ENCODE measurements at places on chromosomes 3 and 15.
A peak's percentile ranks its signal among the peaks of the same experiment; 100 is the strongest.

GRCh38 chr15:40928821-40929659 is at the start of gene DLL4:
Gene DLL4, plus strand, starts transcription at chr15:40929340. Its CDS starts 329 bp downstream, at chr15:40929669.
- peak; percentile 73 for DNase-seq

DNA sequence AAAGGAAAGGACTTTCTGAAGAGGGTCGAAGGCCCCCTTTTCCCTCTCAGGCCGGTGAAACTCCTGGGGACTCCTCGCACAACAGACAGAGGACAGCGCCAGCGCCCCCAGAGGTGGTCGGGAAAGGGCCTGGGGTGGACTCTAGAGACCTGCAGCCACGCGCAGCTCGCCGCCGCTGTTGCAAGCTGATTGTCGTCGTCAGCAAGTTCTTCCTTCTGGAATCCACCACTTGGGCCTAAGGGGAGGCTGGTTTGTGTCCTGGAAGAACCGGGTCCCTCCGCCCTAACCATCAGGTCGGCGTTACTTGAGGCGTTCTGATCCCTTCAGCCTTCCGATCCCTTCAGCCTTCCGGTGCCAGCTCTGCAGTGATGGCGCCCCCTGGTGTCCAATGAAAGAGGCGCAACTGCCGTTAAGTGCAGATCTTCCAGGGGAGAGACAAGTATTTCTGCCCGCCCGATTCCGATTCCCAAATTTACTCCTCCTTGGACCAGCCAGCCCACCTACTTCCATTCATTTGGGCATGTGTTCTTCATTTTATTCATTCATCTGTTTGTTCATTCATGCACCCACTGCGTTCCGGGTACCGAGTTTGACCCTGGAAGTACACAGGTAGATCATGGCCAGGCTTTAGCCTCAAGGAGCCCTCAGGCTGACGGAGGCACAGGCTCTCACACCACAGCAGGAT is 77.2 kb upstream of the SLC6A11 start:
- DNase-seq: peak; percentile 60

- no peak for DNase-seq
These were observed 10.0 kb upstream of the PRKAR2A start for GRCh38 chr3:48857641-48858040.

DNA sequence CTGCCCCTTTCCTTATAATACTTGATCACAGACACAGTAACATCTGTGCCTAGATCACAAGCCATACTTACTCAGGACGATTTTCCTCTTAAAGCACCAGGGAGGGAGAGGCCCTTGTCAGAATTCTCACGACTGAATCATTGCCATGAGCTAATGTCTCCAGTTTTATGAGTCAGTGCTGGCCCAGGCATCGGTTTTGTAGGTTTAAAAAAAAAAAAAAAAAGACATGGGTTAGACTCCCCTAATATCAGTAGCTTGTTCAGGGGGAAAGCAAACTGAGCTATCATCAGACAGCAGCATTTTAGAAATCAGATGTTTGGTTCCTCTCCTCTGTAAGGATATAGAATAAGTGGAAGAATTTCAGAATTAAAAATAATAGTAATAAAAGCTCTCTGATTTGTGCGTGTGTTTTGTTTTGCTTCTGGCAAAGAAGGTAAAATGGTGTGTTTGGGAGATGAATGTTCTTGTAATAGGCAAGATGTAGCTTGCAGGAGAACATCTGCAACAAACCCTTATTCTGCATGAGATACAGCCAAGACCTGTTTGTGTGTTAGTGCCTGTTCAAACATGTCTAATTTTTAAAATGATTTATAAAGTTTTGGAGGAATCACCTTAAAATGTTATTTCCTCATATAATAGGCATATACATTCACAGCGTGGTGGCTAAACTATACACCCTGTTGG is 193.6 kb downstream of the TP63 start:
- no peak for DNase-seq

DNA sequence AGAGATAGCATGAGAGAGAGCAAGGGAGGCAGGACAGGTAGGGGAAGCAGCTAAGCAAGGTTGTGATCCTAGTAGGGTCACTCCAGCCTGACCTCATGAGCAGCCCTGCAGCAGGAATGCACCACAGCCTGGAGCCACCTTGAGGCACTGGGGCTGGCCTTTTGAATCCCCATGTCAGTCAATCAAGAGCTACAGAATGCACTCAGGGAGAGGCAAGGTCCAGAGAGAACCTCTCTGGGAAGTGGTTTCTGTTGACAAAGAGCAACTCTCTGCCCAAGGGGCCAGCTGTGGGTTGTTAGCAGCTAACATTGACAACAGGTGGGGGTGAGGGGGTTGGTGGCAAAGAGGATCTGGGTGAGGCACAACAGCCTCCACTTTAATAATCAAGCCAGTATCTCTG is 54.6 kb downstream of the TRANK1 start:
- DNase-seq: no peak

DNA sequence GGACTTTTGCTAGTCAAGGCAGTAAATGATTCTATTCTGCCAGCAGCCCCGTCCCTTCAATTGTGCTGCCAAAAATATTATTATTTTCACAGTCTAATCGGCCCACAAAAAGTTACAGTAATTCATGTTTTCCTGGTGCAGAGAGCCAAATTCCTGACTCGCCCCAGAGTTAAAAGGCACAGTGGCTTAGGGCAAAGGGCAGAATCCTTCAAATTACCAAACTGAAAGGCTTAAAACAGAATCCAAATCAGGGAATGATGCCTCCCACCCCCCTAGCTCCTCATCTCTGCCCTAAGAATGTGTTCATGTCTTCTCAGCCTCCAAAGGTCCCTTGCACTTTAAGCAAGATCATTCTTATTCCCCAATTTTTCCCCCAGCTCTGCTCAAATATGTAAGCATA is 477.8 kb upstream of the PROK2 start:
- no peak for DNase-seq

- no peak for DNase-seq
These were observed 8.3 kb downstream of the PLD1 start for GRCh38 chr3:171801738-171802589.

DNA sequence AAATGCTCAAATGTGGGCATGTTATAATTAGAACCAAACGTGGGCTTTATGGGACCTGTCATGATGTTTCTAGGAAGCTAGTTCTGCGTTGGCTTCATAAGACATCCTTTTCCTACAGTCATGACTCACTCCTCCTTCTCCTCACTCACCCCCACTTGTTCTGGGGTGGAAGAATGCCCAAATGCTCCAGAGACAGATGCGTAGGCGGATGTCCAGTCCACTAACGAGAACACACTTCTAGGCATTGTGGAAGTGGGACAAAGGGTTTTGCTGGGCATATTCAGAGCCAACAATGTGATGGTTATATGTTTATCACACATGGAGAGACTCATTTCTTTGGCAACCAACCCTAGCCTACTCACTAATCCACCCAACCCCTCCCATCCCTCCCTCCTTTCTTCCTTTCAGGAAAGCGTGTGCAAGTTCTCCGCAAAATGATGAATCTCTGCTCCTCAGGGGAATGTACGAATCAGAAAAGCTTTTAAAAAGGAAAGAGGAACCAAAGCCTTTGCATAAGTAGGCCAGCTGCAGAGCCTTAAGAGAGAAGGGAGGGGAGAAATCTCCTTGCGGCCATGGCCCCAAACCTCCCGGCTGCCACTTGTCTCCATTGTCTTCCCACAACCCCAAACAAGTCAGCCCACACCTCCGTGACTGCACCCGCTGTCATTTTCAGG is 123.0 kb upstream of the SPRED1 start:
- DNase-seq: no peak

DNA sequence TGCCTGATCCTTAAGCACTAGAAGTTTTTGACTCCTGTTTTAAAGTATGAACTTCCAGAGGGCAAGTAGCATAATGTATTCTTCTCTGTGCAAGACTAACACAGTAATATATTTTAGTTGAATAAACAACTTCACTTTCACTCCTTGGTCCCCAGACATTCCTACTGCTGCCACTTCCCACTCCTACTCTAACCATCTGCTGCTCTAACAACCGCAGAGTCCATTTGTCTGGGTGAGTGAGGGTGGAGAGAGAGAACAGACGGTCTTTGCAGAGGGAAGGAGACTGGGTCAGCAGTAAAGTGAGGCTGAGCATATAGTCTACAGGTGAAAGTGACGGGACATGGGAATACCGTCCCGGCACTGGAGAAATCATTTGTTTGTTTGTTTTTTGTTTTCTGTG is 301.0 kb upstream of the SLCO3A1 start:
- DNase-seq: no peak

GRCh38 chr3:126978291-126978690 is 4.6 kb upstream of the PLXNA1 start:
- no peak for DNase-seq

All from NCI-H1092 (cell line).